Psoas muscle (tissue), 8 donors: ENCODE measurements at places on chromosomes 4 and X. TPM values are rescaled to one million over a fixed set of nuclear protein-coding genes. Genes with fewer than 3 reads are reported as not detected.
A peak's percentile ranks its signal among the peaks of the same experiment; 100 is the strongest.

The CDKL5 gene
- 3.5 TPM for total RNA-seq

GRCh38 chrX:79719568-79720231, 294.9 kb upstream of the TBX22 start:
- no peaks in the 10 kb centered on the region for H3K27me3 ChIP-seq
- no peaks in the 10 kb centered on the region for H3K4me1 ChIP-seq
- DNase-seq = no peak
- H3K4me3 ChIP-seq = no peak overlapping the region
- no peak overlapping the region for H3K27ac ChIP-seq
- no peaks in the 10 kb centered on the region for H3K36me3 ChIP-seq

- H3K4me1 ChIP-seq = no peaks in the 10 kb centered on the region
- H3K4me3 ChIP-seq = no peak overlapping the region
- H3K36me3 ChIP-seq = no peaks in the 10 kb centered on the region
These were observed 428.4 kb downstream of the AFF2 start for GRCh38 chrX:148928811-148929210.

- no peaks in the 10 kb centered on the region for H3K4me1 ChIP-seq
- no peaks in the 10 kb centered on the region for H3K36me3 ChIP-seq
- no peak overlapping the region for H3K4me3 ChIP-seq
- H3K27ac ChIP-seq = no peak overlapping the region
These were observed 13.3 kb upstream of the TMEM271 start for GRCh38 chr4:589219-589963.

- no peaks in the 10 kb centered on the region for H3K4me1 ChIP-seq
- peak; percentile 14 for DNase-seq
- H3K27me3 ChIP-seq = no peaks in the 10 kb centered on the region
- no peak overlapping the region for H3K27ac ChIP-seq
These were observed 101.0 kb downstream of the PAPSS1 start for GRCh38 chr4:107619066-107619465.

GRCh38 chrX:68652326-68653170, 5.1 kb downstream of the STARD8 start:
- H3K36me3 ChIP-seq = no peaks in the 10 kb centered on the region
- no peak overlapping the region for H3K4me3 ChIP-seq
- no peaks in the 10 kb centered on the region for H3K27me3 ChIP-seq
- no peak overlapping the region for H3K27ac ChIP-seq
- no peaks in the 10 kb centered on the region for H3K4me1 ChIP-seq

DNA sequence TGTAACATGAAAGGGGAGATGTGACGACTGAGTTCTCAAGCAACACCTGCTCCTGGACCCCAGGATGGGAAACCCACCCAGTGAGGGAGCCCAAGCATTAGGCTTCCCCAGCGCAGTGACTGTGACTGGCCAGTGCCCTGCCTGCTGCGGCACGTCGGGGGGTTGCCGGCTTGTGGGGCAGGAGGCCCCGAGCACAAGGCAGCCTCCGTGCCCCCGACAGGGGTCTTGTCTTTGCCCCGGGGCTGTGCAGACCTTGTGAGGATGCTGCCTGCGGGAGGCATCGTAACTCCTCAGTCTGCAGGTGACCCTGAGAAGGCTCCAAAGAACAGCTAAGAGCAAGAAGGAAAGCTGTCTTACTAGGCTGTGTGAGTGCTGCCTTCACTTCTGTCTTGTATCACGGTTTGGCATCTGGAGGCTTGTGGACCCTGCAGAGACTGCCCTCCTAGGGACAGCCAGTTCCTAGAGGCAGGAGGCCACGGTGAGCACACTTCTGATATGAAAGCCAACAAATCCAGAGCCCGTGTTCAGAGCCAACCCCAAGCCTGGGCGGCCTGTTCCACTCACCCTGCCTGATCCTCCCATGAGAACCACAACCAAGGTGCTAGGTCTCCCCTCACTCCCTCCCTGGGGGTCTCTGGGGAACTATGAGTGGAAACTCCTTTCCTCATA, 47.7 kb downstream of the FGFRL1 start:
- H3K36me3 ChIP-seq = no peaks in the 10 kb centered on the region
- H3K27me3 ChIP-seq = peaks cover 11% of the 10 kb centered on the region
- DNase-seq = no peak
- no peaks in the 10 kb centered on the region for H3K4me1 ChIP-seq

DNA sequence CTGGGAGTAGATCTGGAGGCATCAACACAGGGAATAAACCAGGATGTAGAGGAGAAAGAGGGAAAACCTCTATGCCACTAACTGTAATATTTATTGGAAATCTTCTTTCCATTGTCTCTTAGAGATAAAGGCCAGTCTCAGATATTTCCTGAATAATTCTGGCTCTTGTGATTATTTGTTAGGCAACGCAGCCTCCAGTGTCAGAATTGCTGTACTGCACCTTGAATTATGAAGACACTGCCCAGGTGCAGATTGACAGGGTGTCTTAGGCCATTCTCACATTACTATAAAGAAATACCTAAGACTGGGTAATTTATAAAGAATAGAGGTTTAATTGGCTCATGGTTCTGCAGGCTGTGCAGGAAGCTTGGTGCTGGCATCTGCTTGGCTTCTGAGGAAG, 100.7 kb upstream of the ZDHHC15 start:
- H3K27me3 ChIP-seq = no peaks in the 10 kb centered on the region
- no peak for DNase-seq

GRCh38 chrX:16160729-16161128, 6.6 kb upstream of the MAGEB17 start:
- no peak overlapping the region for H3K27ac ChIP-seq
- no peaks in the 10 kb centered on the region for H3K36me3 ChIP-seq
- no peak overlapping the region for H3K4me3 ChIP-seq
- no peak for DNase-seq
- no peaks in the 10 kb centered on the region for H3K4me1 ChIP-seq

The TLR2 gene
- 2.2 TPM for total RNA-seq

- no peaks in the 10 kb centered on the region for H3K4me1 ChIP-seq
- H3K4me3 ChIP-seq = no peak overlapping the region
- no peak overlapping the region for H3K27ac ChIP-seq
- H3K36me3 ChIP-seq = no peaks in the 10 kb centered on the region
- no peaks in the 10 kb centered on the region for H3K27me3 ChIP-seq
These were observed 74.4 kb upstream of the DYNLT3 start for GRCh38 chrX:37921758-37922157.

The SUPT20HL2 gene
- total RNA-seq = not detected

The ZNF711 gene
- total RNA-seq = 0.37 TPM

The ARMCX6 gene
- total RNA-seq = 20.1 TPM

GRCh38 chr4:2255501-2256155, 6.3 kb downstream of the MXD4 start:
- H3K4me1 ChIP-seq = peaks cover 59% of the 10 kb centered on the region
- peak; percentile 25 for DNase-seq
- H3K27ac ChIP-seq = peak overlapping the region; percentile 60

- DNase-seq = no peak
- no peak overlapping the region for H3K27ac ChIP-seq
- H3K4me1 ChIP-seq = peaks cover 5% of the 10 kb centered on the region
- no peaks in the 10 kb centered on the region for H3K36me3 ChIP-seq
- H3K4me3 ChIP-seq = peak overlapping the region; percentile 67
These were observed 208.4 kb downstream of the NWD2 start for GRCh38 chr4:37452952-37453280.

DNA sequence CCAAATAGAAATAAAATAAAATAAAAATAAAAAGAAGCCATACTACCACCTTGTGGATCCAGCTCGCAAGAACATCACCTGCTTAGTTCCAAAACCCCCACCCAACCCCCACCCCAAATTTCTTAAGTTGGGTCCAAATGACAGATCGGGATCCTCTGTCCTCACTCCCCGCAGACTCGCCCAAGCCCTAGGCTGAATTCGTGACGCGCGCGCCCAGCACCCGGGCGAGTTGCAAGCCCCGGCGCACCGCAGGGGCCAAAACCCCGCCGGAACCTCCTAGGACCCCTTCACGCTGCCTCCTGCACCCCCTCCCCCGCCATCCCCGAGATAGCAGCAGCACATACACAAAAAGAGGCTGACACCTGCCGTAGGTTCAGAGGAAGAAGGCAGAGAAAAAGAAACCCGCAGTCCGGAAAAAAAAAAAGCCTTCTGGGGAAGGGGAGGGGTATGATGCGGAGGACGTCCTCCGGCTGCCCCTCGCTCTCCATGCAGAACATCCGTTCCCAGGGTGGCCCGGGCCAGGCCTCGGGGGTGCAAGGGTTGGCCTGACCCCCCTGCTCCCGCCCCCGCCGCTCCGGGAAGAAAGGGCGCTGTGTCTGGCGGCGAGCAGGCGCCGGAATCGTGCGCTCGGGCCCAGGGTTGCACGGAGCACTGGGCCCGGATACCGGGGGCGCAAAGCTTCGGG, 2.6 kb downstream of the NLGN4X start:
- no peaks in the 10 kb centered on the region for H3K4me1 ChIP-seq
- no peaks in the 10 kb centered on the region for H3K36me3 ChIP-seq
- H3K27me3 ChIP-seq = no peaks in the 10 kb centered on the region
- peak overlapping the region; percentile 46 for H3K4me3 ChIP-seq

DNA sequence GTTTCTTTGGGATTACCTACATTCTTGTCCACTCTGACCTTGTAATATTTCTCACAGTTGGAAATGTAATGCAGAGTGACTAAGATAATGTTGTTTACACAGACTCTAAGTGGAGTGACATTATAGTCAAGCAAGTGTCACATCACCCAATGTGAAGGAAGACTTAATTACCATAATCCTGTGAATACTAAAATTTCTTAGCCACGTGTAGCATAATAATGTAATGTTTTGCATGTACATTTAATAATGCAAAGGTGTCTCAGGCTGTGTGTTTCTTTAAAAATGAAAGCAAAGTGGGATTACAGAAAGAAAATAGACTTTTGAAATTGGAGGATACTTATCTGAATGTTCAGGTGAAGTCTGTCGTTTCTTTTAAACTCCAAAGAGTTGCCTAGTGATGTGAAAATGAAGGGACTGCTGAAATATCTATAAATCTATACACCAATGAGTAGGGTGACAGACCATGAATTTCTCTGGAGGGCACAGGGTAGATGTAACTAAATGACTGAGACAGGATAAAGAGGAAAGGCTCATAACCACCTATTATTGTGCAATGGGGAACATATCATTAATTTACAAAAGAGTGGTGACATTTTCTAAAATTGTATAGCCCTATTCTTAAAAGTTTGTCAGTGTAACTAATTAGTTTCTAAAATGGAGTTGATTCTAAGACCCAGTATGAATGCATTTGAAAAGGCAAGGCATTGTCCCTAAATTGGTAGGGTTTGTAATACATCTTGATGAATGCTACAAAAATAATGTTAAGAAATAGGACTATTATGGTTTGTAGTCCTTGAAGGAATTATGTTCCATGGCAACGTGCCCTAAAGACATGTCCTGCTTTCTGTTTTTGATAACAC, 235.7 kb downstream of the DACH2 start:
- H3K27me3 ChIP-seq = no peaks in the 10 kb centered on the region
- no peak overlapping the region for H3K27ac ChIP-seq
- H3K4me3 ChIP-seq = no peak overlapping the region
- H3K4me1 ChIP-seq = no peaks in the 10 kb centered on the region

DNA sequence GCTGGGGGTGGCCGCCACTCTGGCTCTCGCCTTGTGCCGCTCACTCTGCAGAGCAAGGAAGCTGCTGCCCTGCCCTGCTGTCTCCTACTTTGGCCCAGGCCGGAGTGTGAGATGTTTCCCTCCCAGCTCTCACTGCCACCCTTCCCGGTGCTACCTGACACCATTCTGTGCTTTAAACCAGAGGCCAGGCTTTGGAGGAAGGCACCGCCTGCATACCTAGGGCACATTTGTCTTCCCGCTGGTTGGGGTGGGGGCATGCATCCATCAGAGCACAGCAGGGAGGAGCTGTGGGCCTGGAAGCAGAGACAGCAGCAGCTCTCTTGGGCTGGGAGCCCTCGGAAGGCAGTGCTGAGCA, 96.9 kb upstream of the PSAPL1 start:
- no peak overlapping the region for H3K27ac ChIP-seq
- no peak overlapping the region for H3K4me3 ChIP-seq
- H3K36me3 ChIP-seq = no peaks in the 10 kb centered on the region
- no peaks in the 10 kb centered on the region for H3K4me1 ChIP-seq
- H3K27me3 ChIP-seq = no peaks in the 10 kb centered on the region

The TMA16 gene
- 9.9 TPM for total RNA-seq

GRCh38 chrX:147901461-147902126, 10.1 kb upstream of the FMR1 start:
- H3K4me1 ChIP-seq = no peaks in the 10 kb centered on the region
- no peaks in the 10 kb centered on the region for H3K36me3 ChIP-seq
- no peaks in the 10 kb centered on the region for H3K27me3 ChIP-seq
- no peak for DNase-seq
- no peak overlapping the region for H3K4me3 ChIP-seq

The GAGE1 gene
- total RNA-seq = not detected

The MAGEA11 gene
- not detected for total RNA-seq

GRCh38 chrX:129618997-129619396, 35.8 kb downstream of the APLN start:
- H3K27ac ChIP-seq = no peak overlapping the region
- H3K27me3 ChIP-seq = no peaks in the 10 kb centered on the region
- no peak for DNase-seq
- H3K36me3 ChIP-seq = no peaks in the 10 kb centered on the region
